ENCODE measurements at places on chromosomes 6 and 20. TPM values are rescaled to one million over a fixed set of nuclear protein-coding genes. Genes with fewer than 3 reads are reported as not detected.
A peak's percentile ranks its signal among the peaks of the same experiment; 100 is the strongest.

The CRISP2 gene
- total RNA-seq, result not detected

DNA sequence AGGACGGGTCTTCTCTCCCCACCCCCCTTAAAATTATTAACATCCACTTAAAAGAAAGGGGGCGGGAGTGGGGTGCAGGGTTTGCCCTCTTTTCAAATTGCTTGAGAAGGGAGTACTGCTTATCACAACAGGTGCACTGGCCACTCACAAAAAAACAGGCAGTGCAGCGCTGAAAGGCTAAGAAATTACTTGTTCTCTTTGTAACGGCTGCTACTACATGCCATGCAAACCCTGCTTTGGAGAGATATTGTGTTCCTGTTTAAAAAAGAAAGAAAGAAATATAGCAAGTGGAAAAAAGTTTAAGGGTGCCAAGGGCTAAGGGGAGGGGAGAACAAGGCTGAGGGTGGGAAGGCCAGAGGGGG is 312.7 kb upstream of the JARID2 start:
- H3K4me1 ChIP-seq, result no peaks in the 10 kb centered on the region
- DNase-seq, result no peak
- H3K4me3 ChIP-seq, result no peak overlapping the region
- no peaks in the 10 kb centered on the region for H3K36me3 ChIP-seq
- no peaks in the 10 kb centered on the region for H3K27me3 ChIP-seq

GRCh38 chr6:83461438-83461837 is 30.6 kb upstream of the ME1 start:
- no peaks in the 10 kb centered on the region for H3K27me3 ChIP-seq
- H3K36me3 ChIP-seq, result no peaks in the 10 kb centered on the region
- no peak overlapping the region for H3K27ac ChIP-seq
- no peak overlapping the region for H3K4me3 ChIP-seq
- H3K4me1 ChIP-seq, result no peaks in the 10 kb centered on the region

- H3K4me1 ChIP-seq, result peaks cover 2% of the 10 kb centered on the region
- no peak for DNase-seq
- no peak overlapping the region for H3K4me3 ChIP-seq
- H3K27me3 ChIP-seq, result no peaks in the 10 kb centered on the region
Observed at GRCh38 chr6:136076496-136076895, 173.6 kb downstream of the MTFR2 start.

The CALHM6 gene
- total RNA-seq, result 8.5 TPM

The CASP8AP2 gene
- total RNA-seq, result 9.0 TPM

GRCh38 chr6:153210083-153210482 is 79.0 kb upstream of the RGS17 start:
- H3K27ac ChIP-seq, result no peak overlapping the region
- H3K36me3 ChIP-seq, result no peaks in the 10 kb centered on the region
- no peak overlapping the region for H3K4me3 ChIP-seq
- H3K4me1 ChIP-seq, result no peaks in the 10 kb centered on the region
- no peak for DNase-seq

DNA sequence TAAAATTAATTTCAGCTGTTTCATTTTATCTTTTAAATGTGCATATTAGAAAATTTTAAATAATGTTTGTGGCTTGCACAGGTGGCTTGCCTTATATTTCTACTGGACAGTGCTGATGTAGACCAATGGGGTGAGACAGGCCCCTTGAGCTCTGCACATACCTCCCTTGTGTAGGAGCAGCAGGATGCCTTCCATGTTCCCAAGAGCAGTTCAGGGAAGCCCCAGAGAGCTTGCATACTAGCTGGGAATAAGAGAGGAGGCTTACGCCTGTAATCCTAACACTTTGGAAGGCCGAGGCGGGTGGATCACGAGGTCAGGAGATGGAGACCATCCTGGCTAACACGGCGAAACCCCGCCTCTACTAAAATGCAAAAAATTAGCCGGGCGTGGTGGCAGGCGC is 61.4 kb downstream of the RFPL4B start:
- peak; percentile 16 for DNase-seq
- H3K4me3 ChIP-seq, result no peak overlapping the region
- no peaks in the 10 kb centered on the region for H3K27me3 ChIP-seq
- no peak overlapping the region for H3K27ac ChIP-seq
- no peaks in the 10 kb centered on the region for H3K36me3 ChIP-seq

- H3K36me3 ChIP-seq, result no peaks in the 10 kb centered on the region
- DNase-seq, result no peak
- H3K27ac ChIP-seq, result no peak overlapping the region
- no peak overlapping the region for H3K4me3 ChIP-seq
Observed at GRCh38 chr6:35178932-35179832, 34.6 kb upstream of the SCUBE3 start.
